CD4-positive, alpha-beta T cell treated with Interleukin-10 for 1 hour (primary cell): ENCODE measurements at places on chromosomes 5 and 9.
A peak's percentile ranks its signal among the peaks of the same experiment; 100 is the strongest.

DNA sequence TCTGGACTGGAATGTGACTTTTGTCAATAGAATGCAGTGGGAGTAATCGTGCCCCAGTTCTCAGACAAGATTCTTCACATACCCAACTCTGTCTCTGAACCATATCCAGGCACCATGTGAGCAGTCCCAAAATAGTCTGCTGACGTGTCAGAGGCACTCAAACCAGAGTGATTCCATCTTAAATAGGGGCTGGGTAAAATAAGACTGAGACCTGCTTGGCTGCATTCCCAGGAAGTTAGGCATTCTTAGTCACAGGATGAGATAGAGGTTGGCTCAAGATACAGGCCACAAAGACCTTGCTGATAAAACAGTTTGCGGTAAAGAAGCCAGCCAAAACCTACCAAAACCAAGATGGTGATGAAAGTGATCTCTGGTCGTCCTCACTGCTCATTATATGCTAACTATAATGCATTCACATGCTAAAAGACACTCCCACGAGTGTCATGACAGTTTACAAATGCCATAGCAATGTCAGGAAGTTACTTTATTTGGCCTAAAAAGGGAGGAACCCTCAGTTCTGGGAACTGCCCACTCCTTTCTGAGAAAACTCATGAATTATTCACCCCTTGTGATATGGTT lies 16.9 kb upstream of the PLCXD3 start:
- no peak for DNase-seq

DNA sequence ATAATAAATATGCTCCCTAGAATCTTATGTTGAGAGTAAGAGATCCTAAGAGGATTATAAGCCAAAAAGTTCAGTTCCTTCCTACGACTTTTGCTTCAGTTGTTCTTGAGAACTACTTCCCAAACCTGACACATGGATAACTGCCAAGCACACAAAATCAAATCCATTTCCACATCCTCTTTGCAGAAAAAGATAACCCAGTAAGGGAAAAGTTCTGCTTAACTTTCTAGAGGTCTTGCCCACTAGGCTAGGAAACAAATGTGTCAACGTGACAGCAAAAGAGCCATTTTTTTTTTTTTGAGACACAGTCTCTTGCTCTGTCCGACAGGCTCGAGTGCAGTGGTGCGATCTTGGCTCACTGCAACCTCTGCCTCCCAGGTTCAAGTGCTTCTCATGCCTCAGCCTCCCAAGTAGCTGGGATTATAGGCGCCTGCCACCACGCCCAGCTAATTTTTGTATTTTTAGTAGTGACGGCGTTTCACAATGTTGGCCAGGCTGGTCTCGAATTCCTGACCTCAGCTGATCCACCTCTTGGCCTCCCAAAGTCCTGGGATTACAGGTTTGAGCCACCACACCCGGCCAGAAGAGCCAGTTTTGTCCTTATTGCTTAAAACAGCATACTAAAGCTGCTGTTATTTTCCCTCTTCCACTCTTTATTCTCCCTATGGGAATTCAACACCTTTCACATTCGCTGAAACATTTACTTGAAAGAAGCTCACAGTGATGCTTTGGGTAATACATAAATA lies 24.2 kb downstream of the CSNK1A1 start:
- no peak for DNase-seq

GRCh38 chr9:71364186-71364955 lies 242.9 kb upstream of the TRPM3 start:
- DNase-seq, result no peak

- DNase-seq, result no peak
Measured at GRCh38 chr5:10421896-10422691, 19.6 kb upstream of the ROPN1L start.

GRCh38 chr5:36689225-36689624 lies 82.8 kb downstream of the SLC1A3 start:
- peak; percentile 10 for DNase-seq

GRCh38 chr5:58241389-58241788 lies 218.5 kb downstream of the PLK2 start:
- no peak for DNase-seq

- no peak for DNase-seq
Measured at GRCh38 chr5:21644032-21644431, 1209.1 kb downstream of the CDH12 start.

- no peak for DNase-seq
Measured at GRCh38 chr5:119031905-119032304, 39.0 kb upstream of the DMXL1 start.

- DNase-seq, result no peak
Measured at GRCh38 chr9:90872835-90873294, 71.2 kb downstream of the SYK start.

DNA sequence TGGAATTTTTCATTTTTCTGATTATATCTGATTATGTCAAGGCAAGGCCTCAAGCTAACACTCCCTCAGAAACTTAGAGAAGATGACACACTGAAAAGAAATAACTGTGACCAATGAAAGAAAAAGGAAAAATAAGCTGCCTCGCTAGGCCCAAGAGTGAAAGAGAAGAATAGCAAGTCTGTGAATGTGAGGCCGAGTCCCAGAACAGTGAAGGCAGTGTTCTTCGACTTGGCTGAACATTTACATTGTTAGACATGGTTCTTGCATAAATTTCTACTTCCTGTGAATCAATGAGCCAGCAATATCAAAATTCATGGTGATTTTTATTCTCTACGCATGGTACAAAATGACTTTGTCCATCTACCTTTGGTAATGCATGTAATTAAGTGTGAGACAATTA lies at the start of gene ATP10B:
Gene ATP10B (minus strand): TSS at position 163 of the 400 bp plus-strand sequence. CDS start 164,137 bp downstream, outside the sequence.
- DNase-seq, result no peak

DNA sequence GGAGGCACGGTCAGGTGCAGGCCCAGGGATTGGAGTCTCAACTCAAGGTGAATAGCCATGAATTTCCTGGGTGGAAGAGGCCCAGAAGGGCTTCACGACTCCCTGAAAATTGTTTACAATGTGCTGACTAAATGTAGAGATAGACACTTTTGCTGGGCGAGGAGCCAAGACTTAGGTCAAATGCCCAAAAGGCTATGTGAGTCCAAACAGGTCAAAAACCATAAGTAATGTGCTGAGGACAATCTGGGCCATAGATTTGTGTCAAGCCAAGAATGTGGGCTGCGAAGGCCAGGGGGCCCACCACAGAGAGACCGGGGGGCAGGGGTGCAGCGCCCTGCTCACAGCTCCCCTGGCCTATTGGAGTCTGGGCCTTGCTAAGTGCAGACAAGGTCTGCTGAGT lies 197.8 kb downstream of the HSPA4 start:
- no peak for DNase-seq

- DNase-seq, result no peak
Measured at GRCh38 chr9:134390947-134391318, 64.7 kb downstream of the RXRA start.

DNA sequence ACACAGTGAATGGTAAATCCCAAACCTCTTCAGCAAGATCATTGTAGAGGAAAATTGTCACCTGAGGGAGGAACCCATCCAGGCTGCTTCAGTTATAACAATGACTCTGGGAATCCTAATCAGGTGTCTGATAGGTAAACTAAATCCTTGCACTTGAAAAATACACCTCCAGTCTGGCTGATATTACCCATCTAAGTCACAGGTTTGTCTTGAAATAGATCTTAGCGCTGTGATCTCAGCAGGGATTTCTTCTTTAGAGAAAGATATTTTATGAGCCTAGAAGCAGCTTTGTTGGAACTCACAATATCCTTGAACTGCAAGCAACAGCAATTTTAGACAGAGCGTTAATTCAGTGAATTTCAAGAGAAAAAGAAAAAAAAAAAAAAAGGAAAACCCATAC lies 149.7 kb downstream of the SGCD start:
- DNase-seq, result no peak

- DNase-seq, result no peak
Measured at GRCh38 chr9:28899267-28899666, 1326.0 kb upstream of the C9orf72 start.

DNA sequence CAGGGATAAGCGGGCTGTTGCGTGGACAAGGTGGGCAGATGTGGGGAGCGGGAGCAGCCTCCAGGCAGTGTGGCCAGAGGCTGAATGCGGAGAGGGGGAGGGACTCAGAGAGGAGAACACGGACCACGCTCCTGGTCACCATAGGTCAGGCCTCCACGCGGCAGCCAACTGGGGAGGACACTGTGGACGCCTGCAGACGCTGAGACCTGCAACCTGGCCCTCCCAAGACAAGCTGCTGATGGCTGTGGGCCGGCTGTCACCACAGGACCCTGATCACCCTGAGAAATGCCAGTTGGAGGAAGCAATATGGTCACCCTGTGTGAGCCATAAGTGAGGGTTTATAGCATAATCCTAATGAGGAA lies 16.8 kb downstream of the LPCAT1 start:
- no peak for DNase-seq

DNA sequence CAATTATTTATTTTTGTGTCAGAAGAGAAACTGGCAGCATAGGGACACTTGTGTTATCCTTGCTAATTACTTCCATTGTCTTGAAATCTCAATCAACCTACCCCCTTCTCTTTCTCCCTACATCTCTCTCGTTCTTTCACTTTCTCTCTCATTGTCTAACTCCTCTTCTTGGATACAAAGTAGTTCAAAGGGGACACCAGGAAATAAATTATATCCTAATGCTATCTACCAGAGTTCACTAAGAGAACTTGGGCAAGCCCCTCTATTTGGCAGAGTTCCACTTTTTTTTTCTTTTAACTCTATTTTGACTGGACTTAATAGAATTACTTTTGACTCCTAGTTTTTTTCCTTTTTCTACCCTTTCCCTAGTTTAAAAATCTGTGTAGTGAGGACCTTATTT lies 102.2 kb downstream of the MEF2C start:
- no peak for DNase-seq

- DNase-seq, result no peak
Measured at GRCh38 chr5:169880785-169881184, 99.5 kb downstream of the INSYN2B start.

- DNase-seq, result no peak
Measured at GRCh38 chr5:73254642-73255041, 81.6 kb downstream of the TMEM174 start.

DNA sequence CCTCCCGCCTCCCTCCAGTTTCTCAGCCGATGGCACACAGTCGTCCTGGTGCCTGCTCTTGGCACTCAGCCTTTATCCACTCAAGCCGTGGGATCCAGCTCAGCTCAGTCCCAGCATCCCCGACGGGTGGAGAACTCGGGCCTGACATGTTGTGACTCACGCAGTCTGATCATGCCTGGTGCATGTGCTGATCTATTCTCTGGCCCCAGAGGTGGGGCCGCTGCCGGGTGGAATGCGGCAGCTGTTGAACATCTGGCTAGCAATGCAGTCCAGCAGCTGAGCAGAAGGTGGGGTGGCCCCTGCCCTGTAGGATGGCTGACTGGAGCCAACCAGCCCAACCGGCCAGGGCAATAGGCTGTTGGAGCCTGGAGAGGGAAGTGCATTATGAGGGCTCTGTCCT lies 1.7 kb upstream of the AIF1L start:
- DNase-seq, result no peak

- no peak for DNase-seq
Measured at GRCh38 chr9:33101104-33101951, 24.9 kb upstream of the SMU1 start.

- no peak for DNase-seq
Measured at GRCh38 chr9:86175743-86176456, 76.5 kb upstream of the GOLM1 start.

DNA sequence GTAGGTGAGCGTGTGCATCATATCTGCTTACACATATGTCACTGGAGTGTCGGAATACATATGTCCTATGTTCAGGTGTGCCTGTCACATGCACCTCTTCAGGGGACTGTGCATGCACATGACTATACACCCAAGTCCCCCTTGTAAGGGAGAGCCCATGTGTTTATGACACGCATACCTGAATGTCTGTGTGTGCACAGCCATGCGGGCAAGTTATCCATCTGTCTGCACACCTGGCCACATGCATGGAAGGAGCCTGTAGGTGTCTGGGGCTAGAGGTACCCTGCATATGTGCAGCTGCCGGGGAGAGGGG lies 622 bp upstream of the RGS14 start:
- DNase-seq, result no peak

DNA sequence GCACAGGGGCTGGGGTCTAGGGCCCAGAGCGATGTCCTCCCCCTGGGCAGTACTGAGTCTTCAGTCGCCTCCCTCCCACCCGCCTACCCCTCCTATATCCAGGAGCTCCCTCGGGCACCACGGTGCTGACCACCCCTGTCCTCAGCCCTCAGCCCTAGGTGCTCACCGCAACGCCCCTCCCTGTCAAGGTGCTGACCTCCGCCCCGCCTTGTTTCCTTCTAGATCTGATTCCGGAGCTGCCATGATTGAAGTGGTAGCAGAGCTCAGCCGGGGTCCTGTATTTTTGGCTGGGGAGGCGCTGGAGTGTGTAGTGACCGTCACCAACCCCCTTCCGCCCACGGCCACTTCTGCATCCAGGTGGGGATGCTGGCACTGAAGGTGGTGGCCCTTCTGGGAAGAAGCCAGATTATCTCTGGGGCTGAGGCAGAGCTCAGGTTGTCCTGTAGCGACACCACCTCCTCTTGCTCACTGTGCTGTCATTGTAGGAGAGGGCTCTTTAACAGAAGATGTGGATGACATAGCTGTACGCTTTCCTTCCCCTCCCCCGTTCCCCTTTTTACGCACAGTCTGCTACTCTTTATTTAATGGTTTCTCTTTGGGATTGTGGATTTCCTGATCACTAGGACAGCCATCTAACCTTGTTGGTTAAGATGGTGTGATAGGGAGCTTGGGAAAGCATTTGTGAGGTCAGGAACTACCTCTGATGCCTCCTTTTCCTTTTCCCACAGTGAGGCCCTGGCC lies 598 bp downstream of the RGP1 start:
- peak; percentile 56 for DNase-seq

DNA sequence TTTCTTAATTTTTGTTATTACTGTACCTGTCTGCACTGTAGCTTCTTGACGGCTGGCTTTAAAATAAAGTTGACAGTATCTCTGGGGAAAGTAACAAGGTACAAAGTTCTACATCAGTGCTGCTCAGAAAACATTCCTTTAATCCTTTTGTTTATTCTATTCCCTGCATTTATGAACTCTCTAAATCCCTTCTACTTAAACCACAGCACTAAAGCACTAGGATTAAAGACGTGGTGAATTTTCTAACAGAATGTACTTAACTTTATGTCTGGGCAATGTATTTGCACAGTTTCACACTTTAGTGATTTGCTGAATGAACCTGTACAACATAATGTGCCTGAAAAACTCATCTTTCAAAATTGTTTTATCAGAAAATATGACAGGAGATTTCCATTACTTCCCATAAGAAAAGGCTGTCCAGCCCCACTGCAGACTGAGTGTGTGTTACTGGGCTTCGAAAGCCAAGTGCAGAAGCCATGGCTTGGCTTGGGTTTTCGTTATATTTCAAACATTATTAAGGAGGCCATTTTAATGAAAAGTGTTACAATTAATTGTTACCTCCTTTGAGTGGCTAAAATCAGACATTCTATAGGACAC lies 43.8 kb downstream of the LHFPL2 start:
- DNase-seq, result no peak
